ENCODE measurements at places on chromosomes 4 and X.

GRCh38 chr4:7491915-7492314 is 57.2 kb upstream of the PSAPL1 start:
- no peak for DNase-seq

DNA sequence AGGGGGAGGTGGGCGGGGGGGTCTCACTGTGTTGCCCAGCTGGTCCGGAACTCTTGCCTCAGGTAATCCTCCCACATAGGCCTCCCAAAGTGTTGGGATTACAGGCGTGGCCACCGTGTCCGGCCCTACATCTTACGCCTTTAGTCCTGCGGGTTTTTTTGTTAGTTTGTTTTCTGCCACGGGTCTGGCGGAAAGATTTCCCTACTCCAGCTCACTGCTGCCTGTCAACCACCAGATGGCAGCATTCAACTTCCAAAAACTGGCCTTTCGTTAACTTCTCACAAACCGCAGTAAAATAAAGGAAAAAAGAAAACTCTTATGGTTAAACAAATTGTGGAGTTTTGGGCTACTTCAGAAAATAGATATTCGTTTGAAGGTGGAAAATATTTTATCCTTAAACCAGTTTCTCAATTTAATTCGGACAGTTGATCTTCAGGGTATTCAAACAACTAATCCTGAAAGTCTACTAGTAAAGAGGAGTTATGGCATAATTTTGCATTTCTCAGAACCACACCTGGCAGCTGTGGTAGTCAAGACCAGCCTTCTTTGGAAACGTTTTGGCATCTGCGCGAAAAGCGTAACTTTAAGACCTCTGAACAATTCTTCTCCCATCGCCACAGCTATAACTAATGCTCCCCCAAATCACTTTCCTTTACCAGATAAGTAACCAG is 41.1 kb downstream of the LUZP4 start:
- peak; percentile 14 for DNase-seq

DNA sequence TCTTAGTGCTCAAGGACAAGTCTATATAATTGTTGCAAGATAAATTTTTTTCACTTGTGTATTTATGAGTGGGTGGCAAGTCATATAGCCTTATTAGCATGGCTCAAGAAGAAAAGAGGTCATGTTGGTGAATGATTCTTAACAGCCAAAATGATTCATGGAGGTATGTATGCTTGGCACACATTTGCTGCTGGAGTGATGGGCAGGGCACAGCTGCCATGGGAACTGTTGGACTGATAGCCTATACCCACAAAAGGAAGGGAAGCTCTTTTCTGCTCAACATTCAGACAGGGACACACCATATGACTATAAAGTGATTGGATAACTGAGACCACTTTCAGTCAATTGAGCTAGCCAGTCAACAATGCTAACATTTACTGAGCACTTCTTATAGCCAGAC is 46.8 kb upstream of the PITX2 start:
- no peak for DNase-seq

- no peak for DNase-seq
Observed at GRCh38 chr4:102321260-102321995, 23.9 kb downstream of the SLC39A8 start.

DNA sequence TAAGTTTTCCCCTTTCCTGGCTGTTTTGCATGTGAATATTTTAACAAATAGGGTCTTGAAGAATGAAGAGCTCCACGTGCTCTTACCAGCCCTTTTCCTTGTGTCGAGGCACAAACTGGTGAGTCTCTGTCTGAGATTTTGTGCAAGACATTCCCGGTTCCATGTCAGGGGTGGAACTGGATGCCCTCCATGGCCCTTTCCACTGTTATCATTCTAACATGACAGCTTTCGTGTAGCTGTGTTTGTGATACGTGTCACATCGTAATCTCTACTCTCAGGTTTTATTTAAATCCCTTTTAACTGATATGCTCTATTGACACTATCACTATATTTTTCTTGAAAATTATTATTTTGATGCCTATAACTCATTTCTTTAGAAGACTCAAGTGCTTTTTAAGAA is 130.4 kb downstream of the SORBS2 start:
- no peak for DNase-seq

DNA sequence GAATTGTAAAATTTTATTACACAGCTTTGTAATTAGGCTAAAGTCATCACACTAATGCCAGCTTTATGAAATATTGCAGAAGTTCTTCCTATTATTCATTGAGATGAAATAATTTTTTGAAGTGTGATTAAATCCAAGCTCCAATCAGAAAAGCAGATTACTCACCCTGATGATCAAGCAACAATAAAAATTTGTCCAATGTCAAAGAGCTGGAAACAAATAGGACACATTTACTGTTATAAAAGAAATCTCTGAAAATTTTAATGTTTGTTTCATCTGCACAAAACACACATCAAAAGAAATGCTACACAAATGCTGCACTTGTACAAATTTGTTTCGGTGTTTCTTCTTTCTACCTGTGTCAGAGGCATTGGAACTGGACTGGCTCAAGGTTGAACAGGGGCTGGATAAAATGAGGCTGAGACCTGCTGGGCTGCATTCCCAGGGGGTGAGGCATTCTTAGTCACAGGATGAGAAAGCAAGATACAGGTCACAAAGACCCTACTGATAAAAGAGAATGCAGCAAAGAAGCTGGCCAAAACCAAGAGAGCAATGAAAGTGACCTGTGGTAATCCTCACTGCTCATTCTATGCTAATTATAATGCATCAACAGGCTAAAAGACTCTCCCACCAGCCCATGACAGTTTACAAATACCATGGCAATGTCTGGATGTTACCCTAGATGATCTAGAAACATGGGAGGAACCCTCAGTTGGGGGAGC is 78.3 kb downstream of the GASK1B start:
- DNase-seq: peak; percentile 60

DNA sequence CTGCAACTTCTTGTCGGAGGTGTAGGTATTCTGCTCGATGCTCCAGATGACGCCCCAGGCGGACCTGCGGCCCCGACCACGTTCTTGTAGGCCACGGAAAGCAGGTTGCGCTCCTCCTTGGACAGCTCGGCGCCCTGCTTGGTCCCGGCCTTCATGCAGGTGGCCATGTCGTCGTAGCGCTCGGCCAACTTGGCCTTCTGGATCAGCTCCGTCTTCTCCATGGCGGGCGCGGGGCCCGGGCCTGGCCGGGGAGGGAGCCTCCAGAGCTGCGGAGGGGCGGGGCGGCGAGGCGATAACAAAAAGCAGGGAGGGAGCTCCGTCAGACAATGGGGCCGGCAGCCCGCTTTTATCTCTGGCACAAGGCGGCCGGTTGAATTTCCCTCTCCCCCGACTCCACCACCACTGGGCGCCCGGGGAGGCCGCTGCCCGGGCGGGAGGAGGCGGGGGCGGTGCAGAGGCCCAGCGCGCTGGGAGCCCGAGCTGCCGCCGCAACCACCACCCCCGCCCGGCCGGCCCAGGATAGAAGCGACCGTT is 28.3 kb upstream of the DRP2 start:
- DNase-seq: no peak

DNA sequence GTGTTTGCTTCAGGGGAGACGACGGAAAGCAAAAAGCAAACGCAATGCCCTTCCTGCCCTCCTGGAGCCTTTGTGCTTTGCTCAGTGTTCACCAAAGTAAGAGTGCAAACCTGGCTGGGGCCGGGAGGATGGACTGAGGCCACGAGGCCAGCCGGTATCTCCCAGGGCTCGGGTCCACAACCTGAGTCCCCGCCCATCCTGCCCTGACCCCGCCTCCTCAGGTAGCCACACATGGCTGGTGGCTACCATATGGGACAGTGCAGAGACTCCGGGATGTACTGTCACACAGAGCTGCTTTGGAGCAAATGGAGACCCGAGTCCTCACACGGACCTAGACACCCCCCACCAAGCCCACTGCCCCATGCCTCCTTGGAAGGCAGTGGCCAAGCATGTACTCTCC is 4.8 kb downstream of the ATP2B3 start:
- no peak for DNase-seq

DNA sequence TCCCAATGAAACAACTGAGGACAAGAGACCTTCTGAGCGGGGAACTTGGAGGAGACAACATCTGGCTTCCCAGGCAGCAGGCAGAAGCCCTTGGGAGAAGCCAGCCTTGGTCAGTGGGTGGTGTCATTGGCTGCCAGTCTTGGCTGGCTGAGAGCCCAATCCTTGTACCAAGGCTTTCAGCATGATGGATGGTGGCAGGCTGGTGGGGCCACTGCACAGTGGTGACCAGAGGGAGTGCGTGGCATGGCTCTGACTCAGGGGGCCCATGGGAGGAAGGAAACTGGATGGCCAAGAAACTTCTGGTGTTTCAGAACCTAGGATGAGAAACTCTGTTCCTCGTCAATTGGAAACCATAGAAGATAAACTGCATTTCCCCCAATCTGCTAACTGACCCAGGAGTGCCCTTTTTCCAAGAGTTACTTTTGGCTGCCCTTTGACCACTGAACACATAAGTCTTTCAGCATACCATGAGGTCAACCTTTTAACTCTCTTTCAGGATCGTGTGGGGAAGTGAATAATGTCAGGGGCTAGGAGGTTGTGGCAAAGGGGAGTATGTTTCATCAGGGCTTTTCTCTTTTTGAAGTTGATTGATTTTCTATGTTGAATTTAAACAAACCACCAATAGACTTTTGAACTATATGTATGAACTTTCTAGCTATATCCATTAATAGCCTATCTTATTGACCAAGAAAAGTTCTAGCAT is 60.9 kb downstream of the SOWAHB start:
- no peak for DNase-seq

DNA sequence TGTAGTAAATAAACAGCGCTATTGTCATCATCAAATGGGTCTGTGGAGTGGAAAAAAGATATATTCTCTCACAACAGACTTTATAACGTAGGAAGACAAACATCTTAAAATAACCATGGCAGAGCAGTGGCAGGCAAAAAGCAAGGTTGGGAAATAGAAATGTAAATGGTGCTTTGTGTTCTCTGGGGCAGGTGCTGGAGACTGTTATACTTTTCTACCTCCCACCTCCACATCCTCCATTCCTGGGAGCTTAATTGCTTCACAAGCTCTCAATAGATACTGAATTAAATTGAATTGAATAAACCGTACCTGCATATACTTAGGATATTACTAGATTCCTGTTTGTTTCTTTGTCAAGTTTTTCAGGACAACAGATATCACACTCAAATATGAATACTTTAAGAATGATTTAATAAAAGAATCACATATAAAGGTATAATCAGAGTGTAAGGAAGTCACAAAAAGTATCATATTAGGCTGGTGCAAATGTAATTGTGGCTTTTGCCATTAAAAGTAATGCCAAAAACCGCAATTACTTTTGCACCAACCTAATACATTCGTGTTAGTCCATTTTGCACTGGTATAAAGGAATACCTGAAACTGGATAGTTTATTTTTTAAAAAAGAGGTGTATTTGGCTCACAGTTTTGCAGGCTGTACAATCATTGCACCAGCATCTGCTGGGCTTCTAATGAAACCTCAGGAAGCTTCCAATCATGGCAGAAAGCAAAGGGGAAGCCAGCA is 367.3 kb downstream of the GRIA2 start:
- no peak for DNase-seq

DNA sequence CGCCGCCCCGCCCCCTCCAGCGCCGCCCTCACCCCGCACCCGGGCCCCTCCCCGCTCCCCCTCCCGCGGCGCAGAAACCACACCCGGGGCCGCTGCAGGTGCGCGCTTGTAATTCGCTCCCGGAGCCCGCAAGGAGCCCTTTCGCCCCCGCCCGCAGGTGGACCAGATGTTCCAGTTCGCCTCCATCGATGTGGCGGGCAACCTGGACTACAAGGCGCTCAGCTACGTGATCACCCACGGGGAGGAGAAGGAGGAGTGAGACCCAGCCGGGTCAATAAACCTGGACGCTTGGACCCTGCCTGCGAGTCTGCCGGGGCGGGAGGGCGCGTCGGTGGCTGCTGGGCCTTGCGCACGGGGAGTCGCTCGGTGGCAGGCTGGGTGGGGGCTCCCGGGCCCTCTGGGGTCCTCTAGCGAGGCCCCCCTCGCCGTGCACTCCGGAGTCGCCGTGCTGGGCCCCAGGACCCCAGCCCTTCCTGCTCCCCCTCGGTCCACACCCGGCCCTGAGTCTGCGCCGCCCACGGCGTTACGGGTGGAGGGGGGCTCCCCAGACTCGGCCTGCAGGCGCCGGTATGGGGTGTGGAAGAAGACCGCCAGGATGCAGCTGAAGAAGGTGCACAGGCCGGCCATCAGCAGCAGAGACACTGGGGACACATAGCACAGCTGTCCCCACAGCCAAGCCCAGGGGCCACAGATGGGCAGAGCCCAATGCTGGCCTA is 7.1 kb downstream of the SLC49A3 start:
- DNase-seq: no peak

DNA sequence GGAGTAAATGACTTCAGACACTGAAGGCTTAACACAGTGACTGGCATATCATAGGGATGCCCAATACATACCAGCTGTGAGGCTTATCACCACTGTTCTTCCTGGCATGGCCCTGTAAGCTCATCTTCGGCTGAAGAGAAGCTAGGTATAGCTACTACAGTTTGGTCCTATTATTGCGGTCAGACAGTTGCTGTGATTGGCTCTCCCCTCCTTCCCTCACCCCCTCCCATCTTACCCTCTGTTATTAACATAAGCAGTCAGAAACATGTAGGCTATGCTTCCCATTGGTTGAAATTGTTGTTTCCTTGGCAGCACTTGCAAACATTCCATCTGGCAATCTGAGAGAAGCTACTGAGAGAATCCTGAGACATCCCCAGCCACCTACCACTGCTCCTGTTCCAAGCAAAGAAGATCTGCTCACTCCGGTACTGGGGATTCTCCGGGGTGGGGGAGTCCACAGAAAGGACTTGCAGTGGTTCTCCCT is at the start of gene AKAP14:
TSS of gene AKAP14 (plus strand) at position 51 of the 484 bp plus-strand sequence. CDS start 7,331 bp downstream, outside the sequence.
- DNase-seq: no peak

DNA sequence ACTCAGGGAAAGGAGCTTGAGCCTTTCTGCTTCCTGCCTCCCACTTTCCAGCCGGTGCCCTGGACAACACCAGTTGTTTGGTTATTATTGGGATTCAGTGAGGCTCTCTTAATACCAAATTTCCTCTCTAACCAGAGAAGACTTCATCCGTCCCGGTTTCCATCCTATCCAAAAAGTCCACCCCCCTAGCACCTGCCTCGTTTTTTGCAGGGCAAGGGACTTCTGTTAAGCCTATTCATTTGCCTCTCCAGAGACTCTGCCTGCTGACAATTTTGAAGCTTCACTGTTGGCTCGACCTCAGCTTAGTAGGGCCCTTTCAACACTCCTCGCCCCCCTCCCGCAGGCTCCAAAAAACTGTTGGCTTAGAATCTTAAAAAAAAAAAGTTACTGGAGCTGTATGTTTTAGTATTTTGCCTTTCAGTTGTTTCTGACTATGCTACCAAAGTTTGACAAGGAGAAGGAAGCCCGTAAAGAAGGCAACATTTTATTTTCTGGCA is 779 bp upstream of the PRSS12 start:
- DNase-seq: no peak

All from kidney epithelial cell (primary cell).